ENCODE measurements at places on chromosomes 11 and 22.
A peak's percentile ranks its signal among the peaks of the same experiment; 100 is the strongest.

- no peak for DNase-seq
These were observed 90.1 kb downstream of the TYR start for GRCh38 chr11:89267660-89268302.

DNA sequence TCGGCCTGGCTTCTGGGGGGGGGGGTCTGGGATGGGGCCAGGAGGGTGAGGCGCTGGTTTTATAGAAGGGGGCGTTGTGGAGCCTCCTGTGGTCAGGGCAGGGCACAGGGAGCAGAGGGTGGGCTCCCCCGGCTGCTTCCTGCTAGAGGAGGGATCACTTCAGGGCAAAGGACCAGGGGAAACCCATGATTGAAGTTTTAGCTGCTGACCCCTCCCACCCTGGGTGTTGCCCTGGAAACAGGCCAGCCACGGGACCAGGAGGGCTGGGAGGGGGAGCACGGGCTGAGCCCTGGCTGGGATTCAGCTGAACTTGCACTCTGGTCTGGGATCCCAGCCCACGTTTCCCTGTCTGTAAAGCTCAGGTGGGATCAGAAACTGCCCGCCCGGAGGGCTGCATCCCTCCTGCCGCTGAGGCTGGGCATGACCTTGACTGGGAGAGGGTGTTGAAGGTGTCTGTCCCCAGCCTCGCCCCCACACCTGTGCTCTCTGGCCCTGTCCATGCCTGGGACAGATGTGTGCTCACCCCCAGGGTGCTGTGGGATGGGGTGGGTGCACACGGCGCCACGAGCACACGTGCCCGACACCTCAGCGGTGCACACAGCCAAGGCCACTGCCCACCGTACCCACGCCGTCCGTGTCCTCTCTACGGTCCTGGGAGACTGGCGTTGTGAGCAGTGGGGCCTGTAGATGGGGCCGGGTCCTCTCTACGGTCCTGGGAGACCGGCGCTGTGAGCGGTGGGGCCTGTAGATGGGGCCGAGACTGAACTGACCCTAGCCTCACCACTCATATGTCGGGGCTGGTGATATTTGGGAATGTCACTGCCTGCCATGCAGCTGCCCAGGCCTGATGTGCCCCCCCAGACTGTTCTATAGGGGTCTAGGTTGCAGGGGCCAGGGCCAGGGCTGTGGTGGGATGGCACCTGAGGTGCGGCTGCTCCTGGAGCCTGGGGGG, 2.3 kb downstream of the TSPAN4 start:
- DNase-seq = peak; percentile 91

DNA sequence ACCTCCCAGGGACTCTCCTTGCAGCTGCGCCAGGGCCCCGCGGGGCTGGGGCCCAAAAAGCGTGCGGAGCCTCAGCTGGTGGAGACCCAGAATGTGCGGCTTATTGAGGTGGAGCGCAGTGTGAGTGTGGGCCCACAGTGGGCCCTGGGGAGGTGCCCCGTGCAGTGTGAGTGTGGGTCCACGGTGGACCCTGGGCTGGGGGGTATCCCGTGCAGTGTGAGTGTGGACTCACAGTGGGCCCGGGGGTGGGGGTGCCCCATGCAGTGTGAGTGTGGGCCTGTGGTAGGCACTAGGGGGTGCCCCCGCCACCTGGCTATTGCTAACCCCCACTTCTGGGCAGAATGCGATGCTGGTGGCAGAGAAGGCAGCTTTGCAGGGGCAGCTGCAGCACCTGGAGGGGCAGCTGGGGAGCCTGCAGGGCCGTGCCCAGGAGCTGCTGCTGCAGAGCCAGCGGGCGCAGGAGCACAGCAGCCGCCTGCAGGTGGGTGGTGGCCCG, 7.8 kb upstream of the RPS6KA4 start:
- no peak for DNase-seq

GRCh38 chr11:119380160-119380826, 1.2 kb downstream of the USP2 start:
- DNase-seq = no peak

DNA sequence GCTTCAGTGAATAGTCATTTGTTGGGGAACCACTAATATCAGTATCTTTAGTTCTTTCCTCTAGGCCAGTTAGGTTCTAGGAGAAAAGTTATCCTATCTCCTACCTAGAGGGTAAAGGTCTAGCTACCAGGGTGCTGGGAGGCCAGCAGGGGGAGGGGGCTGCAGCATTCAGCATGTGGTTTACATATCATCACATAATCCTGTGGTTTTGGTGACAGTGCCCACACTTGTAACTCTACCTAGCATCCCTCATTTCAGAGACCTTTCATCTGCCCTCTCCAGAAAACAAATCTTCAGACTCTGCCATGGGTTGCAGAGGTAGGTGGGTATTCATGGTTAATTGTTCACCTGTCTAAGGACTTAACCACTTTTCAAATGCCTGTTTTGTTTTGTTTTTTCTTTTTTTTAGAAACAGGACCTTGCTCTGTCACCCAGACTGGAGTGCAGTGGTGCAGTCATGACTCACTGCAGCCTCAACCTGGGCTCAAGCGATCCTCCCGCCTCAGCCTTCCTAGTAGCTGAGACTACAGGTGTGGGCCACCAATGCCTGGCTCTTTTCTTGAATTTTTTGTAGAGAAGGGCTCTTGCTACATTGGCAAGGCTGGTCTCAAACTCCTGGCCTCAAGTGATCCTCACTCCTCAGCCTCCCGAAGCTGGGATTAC, 146.8 kb downstream of the ENTHD1 start:
- no peak for DNase-seq

DNA sequence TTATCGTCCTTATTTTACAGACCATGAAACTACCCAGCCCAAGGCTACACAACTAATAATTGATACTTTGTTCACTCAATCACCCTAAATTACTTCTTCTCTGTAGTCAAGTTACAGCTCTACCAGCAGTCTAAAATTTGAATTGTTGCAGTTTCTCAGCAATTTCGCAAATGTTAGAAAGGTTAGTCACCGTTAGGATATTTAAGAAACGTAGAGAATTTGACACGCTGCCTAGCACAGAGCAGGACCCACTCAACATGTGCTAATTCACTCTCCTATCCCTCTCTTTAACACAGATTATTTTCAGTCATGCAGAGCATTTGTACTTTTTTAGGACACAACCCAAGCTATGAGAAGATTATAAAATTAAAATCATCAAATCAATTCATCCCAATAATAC, 771.1 kb upstream of the LUZP2 start:
- DNase-seq = peak; percentile 89

- no peak for DNase-seq
These were observed 88.1 kb downstream of the TEAD1 start for GRCh38 chr11:12762278-12762677.

DNA sequence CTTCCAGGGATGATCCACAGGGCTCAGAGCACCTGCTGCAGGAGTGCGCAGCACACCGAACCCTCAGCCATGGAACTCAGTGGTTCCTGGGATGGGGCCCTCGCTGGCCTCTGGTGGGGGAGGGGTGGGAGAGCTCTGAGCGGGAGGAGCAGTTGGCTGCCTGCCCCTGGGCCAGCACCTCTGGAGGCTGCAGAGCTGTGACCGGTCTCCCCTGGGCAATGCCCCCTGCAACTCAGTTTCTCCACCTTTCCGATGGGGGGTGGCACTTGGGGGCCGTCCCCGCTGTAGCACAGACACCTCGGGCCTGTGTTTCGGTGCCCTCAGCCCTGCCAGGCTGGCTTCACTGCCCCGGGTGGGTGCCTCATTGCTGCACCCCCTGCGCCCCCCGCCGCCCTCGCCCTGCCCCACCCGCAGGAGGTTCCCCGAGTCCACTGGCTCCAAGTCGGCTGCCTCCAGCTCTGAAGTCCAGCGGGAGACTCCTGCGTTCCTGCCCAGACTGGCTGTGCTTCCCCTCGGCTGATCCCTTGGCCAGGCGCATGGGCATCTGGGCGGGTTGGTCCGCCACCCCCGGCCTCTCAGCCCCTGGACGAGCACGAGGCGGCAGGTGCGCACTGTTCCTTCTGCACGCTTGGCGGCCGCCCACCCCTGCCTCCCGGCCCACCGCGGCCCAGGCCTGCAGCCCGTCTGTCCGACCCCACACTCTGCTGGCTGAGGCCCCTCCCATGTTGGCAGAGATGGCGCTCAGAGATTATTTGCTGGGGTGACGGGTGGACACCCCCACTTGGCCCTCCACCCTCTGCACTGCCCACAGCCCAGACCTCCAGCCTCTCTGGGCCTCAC, 1.8 kb downstream of the MUC6 start:
- no peak for DNase-seq

DNA sequence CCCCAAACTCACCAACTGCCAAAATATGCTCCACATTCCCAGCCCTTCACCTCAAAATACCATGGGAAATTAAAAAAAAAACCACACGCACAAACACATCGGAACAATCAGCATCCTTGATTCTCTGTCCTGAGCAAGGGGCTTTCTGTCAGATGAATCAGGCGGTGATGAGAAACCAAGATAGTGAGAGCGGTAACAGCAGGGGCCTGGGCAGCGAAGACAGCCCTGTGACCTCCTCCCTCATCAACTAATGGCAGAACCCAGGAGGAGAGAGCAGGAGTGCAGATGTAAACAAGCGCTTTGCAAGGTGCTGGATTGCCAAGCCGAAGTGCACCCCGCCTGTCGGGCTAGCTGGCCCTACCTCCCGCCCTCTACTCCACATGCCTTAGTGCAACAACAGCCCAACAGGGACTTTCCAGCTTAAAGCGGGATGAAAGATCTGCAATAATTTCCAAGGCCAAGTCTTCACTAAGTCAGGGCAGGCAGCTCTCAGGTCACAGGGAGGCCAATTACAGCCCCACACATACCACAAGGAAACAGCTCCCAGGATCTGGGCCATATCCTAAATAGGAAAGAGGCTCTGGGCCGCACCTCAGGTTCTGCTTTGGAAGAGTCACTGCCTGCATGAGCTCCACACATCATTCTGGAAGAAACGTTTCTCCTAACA, 72.2 kb upstream of the BID start:
- DNase-seq = no peak

DNA sequence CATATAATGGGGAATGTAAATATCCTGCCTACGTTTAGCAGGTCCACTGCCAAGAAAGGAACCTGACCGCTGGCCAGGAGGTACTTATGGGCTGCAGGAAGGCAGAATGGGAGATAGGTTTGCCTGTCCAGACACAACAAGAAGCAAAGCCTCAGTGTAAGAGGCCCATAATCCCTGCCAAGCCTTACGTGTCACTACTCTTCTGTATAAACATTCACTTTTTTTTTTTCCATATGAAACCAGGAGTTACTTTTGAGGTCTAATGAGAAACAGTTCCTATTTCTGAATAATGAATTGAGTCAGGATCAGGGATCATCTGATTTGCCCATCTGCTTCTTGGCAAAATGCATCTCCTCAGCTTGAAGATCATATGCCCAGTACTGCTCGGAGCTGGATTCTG, 230.2 kb downstream of the NTM start:
- no peak for DNase-seq

DNA sequence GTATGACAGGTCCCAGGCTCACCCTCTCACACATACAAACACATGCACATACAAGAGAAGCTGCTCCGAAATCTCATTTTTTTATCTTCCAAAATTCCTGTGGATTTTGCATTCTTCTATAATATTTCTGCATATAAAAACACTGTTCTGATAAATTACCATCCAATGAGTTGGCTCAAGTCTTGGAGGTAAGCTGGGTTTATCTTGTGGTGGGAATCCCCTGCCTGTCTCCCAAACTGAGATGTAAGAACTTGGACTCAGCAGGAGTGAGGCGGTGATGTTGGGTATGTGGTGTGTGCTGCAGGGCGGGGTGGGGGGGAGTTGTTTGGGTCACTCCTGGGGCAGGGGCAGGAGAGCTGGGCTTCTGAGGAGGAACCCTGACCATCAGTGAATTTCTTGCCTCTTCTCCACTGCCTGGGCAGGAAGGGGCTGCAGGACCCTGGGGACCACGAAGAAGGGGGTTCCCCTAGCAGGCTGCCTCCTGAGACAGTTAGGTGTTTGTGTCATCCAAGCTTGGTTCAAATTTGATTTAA, 6.8 kb upstream of the P2RY6 start:
- no peak for DNase-seq

DNA sequence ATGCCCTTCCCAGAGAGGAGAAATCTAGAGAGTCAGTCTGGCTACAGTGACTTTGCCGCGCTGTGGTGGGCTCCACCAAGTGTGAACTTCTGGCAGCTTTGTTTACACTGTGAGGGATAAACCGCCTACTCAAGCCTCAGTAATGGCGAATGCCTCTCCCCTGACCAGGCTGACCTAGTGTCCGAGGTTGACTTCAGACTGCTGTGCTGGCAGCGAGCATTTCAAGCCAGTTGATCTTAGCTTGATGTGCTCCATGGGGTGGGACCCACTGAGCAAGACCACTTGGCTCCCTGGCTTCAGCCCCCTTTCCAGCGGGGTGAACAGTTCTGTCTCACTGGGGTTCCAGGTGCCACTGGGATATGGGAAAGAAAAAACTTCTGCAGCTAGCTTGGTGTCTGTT, 38.6 kb upstream of the PTH start:
- DNase-seq = no peak

- DNase-seq = peak; percentile 23
These were observed 4.6 kb downstream of the SAA2 start for GRCh38 chr11:18243783-18244362.

DNA sequence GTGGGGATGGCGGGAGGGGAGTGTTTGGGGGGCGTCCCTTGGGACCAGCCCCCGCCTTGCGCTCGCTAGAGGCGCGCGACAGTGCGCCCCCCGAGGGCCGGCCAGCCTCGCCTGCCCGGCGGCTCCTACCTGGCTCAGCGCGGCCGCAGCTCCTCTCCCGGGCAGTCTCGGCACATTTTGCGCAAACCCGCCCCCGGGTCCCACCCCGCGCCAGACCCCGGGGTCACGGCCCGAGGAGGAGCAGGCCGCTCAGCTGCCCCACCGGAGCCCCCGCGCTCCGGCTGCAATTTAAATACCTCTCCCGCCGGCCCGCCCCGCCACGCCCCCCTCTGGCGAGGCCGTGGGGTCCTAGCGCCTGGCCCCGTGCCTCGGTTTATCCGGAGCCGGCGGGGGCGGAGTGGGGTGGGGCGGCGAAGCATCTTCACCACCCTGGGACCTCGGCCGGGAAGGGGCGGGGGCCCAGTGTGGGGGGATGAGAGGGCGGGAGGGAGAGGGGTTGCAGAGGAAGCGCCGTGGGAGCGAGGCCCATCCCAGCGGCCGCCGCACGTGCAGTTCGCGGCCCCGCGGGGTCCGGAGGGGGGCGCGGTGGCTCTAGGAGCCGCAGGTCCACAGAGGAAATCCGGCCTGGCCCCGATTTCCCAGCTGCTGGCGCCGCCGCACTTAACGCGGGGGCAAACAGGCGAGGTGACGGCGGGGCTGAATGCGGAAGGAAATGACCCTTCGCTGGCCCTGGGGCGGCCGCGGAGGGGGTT, at the start of gene LRRC32:
Gene LRRC32, minus strand, starts transcription at position 263 of the 752 bp plus-strand sequence. CDS start 4,793 bp downstream, outside the sequence.
- DNase-seq = no peak

GRCh38 chr22:41757502-41757901, 43.0 kb upstream of the CCDC134 start:
- DNase-seq = no peak

- DNase-seq = peak; percentile 92
These were observed 21.2 kb upstream of the BLID start for GRCh38 chr11:122137078-122137793.
